GOT3 (cell line): ENCODE measurements at places on chromosomes 2 and 18.

DNA sequence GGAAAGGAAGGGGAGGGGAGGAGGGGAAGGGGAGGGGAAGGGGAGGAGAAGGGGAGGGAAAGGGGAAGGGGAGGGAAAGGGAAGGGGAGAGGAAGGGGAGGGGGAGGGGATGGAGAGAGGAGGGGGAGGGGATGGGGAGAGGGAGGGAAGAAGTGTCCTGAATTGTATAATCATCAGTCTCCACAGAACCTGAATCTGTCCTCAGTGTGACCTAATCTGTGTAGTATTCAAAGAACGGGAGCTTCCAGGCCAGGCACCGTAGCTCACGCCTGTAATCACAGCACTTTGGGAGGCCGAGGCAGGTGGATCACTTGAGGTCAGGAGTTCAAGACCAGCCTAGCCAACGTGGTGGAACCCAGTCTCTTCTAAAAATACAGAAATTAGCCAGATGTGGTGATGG is 41.1 kb upstream of the CCDC150 start:
- DNase-seq = no peak

- no peak for DNase-seq
Observed at GRCh38 chr18:25019086-25019860, 332.7 kb downstream of the ZNF521 start.

DNA sequence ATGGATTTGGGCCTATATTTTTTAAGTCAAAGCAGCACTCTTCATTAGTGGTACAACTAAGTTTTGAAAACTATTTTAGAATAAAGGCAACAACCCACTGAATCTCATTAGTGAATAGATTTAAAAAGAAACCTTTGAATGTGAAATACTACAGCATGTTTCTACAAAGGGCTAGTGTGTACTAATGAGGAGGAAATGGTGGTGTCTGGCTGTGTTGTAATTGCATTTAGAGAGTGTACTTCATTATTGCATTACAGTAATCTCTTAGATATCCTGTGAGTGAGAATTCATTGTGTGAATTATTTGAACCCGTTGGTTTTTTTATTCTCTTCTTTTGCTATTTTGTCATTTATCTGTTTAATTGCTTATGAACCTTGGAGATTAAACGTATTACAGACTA is 575.4 kb upstream of the FAM98A start:
- no peak for DNase-seq

DNA sequence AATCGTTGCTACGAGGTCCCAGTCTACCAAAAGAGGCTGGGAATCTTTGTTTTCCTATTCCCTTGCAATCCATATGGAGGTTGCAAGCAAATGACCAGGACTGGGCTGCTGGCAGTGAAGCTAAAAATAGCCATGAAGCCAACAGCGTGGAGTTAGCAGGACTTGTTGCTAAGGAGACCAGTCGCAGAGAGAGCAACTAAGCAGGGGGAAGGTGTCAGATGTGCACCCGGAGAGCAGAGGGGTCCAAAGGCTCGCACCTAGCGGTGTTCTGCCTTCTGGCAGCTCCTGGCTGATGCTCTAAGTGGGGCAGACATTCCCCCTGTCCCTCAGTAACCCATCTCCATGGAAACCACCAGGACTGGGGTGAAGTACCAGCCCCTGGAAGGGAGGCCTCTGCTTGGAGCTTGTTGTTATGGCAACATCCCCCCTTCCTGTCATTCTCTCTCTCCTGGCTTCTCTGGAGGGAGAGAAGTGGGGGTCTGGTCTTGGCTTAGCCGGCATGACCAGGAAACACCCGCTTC is 84.6 kb downstream of the DNMT3A start:
- DNase-seq = no peak

GRCh38 chr18:13804305-13804704 is 19.6 kb upstream of the MC5R start:
- DNase-seq = no peak

DNA sequence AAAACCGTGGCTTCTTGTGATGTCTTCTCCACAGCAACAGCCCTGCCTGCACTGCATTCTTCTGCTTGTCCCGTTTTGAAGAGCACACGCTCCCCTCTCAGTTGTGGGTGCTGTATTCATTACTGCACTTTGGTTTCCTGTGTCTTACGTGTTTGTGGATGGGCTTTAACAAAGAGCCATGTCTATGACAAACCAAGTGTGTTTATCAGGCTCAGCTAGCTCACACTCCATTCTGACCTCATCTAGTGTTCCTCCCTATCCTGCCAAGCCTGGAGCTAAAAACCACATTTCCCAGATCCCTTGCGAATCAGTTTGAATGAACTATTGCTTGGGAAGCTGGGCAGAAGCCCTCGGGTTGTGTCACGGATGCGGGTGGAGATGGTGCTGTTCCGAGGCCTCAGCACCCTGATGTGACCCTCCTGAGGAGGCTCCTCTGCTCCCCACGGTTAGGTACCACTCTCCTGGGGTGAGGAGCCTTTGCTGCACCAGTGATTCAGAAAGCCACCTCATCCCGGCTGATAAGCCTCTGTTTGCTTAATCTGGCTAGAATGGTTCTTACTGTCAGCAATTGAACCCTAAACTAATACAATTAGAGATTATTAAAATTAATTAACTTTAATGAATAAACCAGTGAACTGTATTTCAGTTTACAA is 116.5 kb downstream of the GALR1 start:
- DNase-seq = no peak

DNA sequence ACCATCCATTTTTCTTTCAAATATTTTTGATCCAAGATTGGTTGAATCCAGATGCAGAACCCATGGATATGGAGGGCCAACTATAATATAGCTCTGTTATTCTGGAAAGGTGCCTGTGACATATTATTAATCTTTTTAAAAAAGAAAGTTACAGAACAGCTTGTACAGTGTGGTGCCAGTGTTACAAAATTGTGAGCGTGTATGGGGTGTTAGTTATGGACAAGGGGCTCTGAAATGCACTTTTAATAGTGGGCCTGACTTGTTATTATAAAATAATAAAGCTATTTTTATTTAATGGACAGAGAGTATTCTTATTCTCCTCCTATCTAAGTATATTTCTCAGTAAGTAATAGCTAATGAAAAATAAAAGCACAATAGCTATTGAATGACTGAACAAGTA is 111.2 kb downstream of the FARSB start:
- DNase-seq = no peak

GRCh38 chr2:38652431-38653273 is 13.3 kb upstream of the GALM start:
- no peak for DNase-seq

GRCh38 chr2:127624320-127624755 is 21.6 kb upstream of the GPR17 start:
- DNase-seq = no peak

DNA sequence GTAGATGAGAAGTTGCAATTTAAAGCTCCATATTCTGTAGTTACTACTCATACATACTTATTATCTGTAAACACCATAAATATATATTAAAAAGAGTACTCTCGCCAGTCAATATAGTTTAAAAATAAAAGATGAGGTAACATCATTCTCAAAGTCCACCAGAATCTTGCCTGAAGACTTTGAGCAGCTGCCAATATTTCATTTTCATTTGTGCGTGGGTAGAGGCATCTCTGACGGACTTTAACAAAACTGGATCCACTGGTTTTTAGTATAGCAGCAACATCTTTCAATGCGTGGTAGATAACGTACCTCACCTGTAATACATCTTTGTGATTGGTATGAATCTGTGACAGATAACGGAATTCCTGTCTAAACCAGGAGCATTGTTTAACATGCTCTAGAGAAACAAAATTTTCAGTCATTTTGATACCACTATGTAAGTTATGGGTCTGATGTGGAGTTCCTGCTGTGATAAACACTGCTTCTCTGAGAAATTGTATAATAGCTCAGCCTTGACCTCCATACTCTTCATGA is 45.0 kb downstream of the WDR75 start:
- DNase-seq = no peak

DNA sequence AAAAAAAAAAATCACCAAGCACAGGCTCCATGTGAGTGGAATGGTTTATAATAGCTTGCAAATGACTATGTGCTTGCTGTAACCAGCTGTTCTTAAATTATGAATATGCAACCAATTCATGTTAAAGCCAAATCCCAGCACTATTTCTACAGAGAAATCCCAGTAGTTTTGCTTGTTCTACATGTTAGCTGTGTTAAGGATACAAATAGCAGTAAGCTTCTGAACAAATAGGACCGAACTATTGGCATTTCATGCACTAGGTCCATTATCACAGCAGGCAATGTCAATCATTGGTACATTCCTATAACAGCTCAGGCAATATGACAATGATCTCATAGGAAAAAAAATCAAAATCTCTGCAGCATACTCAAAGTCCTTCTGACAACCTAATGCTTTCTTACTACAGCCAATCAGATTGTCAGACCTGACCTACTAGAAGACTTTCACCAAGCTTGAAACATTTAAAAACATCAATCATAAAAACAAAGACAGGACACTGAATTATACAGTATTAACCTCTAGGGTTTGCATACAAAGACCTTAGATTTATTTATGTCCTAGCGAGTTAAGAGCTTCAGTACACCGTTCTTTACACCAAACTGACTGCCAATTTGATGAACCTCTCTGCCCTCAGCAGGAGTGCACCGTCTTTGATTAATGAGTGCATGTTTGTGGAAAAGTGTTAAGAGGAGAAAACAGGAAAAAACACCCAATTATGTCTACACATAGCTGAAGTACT is 6.4 kb downstream of the BAZ2B start:
- no peak for DNase-seq

- DNase-seq = no peak
Observed at GRCh38 chr2:202965810-202966460, 48.7 kb upstream of the NBEAL1 start.

GRCh38 chr2:182597570-182598295 is 118.3 kb upstream of the DNAJC10 start:
- DNase-seq = no peak

DNA sequence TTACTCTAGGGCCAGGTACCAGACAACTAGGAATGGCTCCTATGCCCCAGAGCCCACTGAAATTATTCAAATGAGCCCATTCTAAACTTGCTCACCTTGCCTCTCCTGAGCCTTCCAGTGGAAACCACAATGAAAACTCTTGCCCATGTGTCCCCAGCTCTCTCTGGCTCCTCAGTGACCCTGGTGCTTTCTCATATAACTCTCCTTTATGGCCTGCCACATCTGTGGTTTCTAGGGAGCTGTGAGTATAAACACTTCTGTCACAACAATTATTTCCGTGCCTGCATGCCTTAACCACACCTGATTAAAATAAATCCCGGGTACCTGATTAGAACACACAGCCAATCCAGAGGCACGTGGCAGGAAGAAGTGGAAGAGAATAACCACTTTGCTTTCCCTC is 333.0 kb upstream of the SPRED2 start:
- no peak for DNase-seq

DNA sequence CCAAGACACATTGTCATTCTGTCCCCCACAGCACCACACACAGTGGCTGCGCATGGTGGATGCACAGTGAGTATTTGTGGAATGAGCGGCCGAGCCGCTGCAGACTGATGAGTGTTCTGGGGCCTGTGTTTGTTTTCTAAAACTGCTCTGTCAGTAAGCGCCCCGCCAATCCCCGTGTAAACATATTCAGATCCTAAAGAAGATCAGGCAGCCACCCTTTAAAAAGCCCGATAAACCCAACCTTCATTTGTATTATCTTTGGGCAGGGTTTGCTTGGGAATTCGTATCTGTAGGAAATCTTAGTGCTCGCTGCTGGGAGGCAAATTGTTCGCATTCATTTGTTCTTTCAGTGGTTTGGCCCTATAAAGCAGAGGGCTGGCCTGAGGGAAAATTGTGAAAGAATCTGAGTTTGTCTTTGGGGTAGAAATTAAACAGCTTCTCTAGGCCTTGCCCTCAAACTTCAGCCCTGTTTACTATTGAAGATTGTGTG is 68.6 kb downstream of the TGOLN2 start:
- DNase-seq = no peak

DNA sequence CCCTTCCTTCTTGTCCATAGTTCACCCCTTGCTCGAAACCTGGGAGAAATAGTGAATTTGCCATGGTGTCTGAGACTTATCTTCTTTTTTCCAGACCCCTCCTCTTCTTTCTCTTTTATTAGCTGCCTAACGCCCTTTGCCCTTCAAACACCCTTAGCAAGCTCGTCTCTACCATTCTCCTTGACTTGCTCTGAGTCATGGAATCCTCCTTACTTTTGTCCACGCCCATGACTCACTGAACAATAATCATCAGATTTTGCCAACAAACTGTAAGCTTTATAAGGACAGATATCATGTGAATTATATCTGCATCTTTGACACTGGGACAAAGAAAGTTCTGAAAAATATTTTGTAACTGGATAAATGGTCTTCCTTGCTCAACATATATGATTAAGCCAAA is 67.1 kb upstream of the CNTNAP5 start:
- no peak for DNase-seq
